T47D (cell line): ENCODE measurements at places on chromosomes 7 and 10.

GRCh38 chr7:7125963-7126362, 56.4 kb upstream of the C1GALT1 start:
- no peak for DNase-seq

- DNase-seq = no peak
Observed at GRCh38 chr7:36724996-36725395, 702 bp upstream of the AOAH start.

DNA sequence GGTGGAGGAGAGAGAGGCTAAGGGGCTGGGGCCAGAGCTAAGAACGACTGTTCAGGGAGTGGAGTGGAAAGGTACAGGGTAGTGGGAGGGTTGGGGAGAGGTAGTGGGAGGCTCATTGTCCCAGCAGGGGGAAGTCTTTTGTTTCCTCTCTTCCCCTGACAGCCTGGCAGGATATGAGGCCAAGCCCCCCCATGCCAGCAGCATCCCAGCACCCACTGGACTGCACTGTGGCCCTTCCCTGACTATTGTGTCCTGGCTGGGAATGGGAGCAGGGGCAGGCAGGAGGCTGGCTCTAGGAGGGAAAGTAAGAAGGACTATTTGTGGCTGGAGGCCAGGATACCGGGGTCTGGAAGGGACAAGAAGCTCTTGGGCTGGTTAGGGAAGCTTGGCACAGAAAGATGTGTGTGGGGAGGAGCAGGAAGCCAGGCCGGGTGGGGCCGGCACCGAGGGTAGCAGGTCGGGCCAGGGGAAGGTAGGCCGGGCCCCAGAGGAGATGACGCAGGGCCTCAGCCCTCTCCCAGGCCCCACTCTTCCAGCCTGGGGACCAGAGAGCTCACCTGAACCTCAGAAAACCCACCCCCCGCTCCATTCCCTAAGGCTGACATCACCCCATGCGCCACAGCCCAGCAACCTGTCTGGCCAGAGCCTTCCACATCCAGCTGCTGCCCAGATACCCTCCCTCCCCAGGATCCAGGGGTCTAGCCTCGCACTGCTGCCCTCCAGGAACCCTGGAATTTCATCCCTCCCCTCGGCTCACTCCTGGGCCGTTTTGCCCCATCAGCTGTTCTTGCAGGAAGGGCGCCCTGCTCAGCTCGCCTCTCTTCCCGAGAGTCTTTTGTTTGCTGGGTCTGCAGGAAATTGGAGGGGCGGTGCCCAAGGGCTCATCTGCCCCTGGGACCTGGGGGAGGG, 8.8 kb upstream of the EPHB4 start:
- DNase-seq = no peak

GRCh38 chr10:71184421-71184820, 27.9 kb upstream of the UNC5B start:
- no peak for DNase-seq
